Pulmonary artery endothelial cell (primary cell): ENCODE measurements at places on chromosomes 1 and 21. TPM values are rescaled to one million over a fixed set of nuclear protein-coding genes. Genes with fewer than 3 reads are reported as not detected.

DNA sequence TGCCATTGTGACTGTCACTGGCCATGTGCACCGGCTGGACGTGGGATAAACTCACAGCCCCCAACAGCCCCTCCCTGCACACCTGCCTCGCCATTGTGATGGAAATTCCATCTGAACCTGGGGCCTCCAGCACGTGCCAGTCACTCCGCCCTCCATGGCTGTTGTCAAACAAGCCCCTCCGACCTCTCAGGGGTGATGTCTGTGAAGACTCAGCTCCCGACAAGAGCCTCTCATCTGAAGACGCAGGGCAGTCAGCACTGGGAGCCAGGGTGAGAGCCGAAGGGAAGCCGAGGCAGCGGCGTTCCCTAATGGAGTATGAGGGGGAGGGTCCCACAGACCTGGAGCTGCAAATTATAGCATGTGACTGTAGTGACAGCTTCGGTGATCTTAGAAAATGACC, 1.4 kb upstream of the KRTAP10-2 start:
- DNase-seq: no peak

DNA sequence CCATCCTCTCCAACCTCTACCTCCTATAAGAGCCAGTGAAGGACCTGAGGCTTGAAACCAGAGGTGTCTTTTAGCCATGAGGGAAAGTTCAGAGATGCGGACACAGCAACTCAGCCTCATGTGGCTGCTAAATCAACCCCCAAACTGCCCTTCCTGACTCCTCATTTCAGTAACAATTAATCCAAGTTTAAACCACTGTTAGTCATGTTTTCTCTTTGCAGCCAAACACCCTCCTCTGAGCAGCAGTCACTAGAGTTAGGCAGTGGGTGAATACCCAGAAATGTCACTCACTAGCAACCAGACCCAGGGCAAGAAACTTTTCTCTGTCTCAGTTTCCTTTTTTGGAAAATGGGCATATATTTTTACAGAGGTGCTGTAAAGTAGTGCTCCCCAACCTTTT, 71.2 kb downstream of the KCNJ15 start:
- no peak for DNase-seq

GRCh38 chr1:219528633-219529032, 84.3 kb downstream of the ZC3H11B start:
- DNase-seq: no peak

GRCh38 chr1:30106125-30106524, 617.3 kb downstream of the MATN1 start:
- no peak for DNase-seq

DNA sequence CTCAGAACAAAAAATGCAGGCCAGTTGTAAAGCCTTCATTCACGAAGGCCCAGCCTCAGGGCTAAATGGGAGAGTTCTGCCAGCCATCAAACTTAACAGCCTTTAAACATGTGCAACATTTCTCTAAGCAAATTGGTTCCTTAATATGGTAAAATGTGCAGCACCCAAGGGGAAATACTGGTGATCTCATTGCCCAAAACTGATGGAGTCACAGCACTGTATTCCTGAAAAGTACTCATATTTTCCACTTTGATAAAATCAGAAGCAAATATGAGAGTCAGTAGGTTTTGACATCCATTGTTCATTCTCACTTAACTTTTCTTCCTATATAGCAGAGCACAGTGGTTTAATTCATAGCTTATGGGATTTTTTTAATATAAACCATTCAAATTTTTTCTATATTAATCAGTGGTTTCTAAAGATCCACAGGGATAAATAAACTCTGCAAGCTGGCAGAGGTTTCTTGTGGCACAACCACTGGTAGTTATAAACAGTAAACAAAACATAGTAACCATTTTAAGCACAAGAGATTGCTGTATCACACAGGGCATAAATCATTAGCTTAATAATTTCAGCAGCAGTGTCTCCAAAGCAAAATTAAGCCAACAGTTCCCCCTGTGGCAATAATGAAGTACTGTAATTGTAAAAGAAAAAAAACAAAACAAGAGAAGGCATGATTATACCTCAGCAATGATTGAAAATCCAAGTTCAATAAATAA, 106.9 kb upstream of the LYPLAL1 start:
- peak; percentile 19 for DNase-seq

DNA sequence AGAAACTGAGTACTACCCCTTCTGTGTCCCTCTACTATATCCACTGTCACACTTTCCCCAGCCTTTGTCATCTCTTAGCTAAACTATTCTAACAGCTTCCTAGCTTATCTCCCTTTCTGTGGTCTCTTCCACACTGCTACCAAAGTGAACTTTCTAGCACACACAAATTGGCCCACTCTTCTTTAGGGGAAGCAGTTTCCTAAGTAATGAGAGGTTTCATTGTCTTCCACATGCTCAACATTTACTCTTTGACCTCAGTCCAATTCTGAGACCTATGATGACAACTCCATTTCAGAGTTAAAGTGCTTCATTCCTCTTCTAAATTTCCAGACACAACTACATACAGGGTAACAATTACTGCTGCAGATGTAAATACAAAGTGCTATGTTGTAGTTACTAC, 32.9 kb downstream of the SCYL3 start:
- DNase-seq: no peak

DNA sequence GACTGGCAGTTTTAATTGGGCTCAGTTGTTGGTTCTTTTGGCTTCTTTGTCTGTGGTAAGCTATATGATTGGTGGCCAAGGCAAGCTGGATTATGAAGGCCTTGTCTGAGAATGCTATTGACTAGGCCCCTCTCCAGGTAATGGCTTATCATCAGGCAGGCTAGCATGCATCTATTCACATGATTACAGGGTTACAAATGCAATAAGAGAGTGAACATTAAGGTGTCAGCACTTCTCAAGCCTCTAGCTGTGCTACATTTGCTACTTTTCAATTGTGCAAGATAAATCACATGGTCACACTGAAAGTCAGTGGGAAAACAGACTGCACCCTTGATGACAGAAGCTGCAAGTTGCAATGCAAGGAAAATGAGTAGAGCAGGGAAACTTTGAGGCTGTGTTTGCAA, 550.9 kb upstream of the TMPRSS15 start:
- no peak for DNase-seq

- no peak for DNase-seq
Observed at GRCh38 chr1:29119121-29119929, 4.4 kb downstream of the TMEM200B start.

DNA sequence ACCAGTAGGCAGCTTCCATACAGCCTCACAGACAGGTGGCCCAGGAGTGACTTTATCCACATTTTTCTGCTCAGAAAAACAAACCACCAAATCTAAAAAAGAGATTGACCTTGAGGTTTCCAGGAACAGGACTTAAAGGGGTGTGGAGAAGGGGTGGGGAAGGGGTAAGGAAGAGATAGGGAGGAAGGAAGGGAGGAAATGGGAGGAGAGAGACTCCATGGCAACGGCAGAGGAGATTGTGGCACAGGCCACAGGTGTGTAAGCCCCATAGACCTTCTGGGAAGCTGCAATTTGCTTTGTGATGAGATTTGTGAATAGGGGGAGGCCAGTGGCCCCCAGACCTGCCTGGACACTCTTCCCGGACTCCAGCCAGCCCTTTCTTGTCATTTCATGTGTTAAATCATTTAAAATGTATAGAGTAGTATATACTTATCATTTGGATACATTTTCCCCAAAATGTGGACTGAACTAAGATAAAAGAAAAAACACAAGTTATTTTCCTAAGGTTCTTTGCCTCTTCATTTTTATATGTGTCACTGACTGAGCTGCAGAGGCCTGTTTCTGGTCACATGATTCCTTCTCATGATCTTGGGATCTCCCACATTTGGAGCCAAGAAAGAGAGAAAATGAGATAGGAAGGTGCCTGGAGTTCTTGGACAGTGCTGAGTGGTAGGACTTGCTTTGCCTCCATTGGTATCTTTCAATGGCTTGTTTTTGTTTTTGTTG, 55.5 kb downstream of the CLIC6 start:
- DNase-seq: no peak

DNA sequence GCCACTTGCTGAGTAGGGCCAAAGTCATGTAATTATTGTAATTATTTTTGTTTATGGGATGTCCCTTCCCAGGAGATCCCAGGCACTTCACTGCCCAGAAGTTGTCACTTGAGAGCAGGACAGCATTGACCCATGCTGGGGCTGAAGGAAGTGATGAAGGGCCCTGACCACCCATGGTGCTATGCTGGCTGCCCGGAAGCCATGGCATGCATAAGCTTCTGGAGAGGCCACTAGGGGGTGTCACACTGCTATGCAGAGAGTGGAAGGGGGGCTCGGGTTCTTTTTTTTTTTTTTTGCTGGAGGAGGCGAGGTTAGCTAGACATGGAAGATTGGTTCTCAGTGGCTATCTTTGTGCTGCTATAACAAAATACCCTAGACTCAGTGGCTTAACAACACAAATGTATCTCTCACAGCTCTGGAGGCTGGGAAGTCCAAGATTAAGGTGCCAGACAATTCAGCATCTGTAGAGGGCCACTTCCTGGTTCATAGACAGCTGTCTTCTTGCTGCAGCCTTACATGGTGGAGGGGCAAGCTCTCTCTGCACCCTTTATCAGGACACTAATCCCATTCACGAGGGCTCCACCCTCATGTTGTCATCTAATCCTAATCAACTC, 84.9 kb downstream of the CNIH3 start:
- DNase-seq: no peak

GRCh38 chr1:33007190-33008050, 29.3 kb downstream of the AK2 start:
- peak; percentile 63 for DNase-seq

DNA sequence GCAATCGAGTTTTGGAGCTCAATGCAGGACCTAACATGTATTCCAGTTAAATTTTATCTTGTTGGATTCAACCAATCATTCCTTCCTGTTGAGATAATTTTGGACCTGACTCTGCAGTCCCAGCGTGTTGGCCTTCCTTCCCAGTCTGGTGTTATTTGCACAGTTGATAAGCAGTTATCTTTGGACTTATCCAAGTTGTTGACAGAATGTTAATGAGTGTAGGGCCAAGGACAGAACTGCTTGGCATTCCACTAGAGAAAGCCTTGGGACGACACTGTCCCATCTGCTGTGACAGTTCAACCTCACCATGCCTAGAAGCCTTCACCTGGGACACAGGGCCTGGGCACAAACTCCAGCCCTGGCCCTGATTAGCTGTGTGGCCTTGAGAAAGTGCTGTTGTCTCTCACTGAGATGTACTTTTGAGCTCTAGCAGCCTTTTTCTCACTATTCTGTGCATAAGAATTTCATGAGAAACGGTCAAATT, 104.1 kb upstream of the SLC25A33 start:
- no peak for DNase-seq

The ILF2 gene
- total RNA-seq: 295 and 331 TPM in 2 replicates

The C2CD2 gene
- total RNA-seq: 35.1 and 51.1 TPM in 2 replicates

The NFIA gene
- 9.3 and 10.2 TPM in 2 replicates for total RNA-seq

The NHLH1 gene
- total RNA-seq: under 0.01 TPM in 1 of 2 replicates, not detected in the other

The MED8 gene
- 44.1 and 60.8 TPM in 2 replicates for total RNA-seq

The SPRR5 gene
- total RNA-seq: not detected in 2 replicates

The TMEM125 gene
- total RNA-seq: not detected in 2 replicates

The CAMK2N1 gene
- 10.3 and 10.9 TPM in 2 replicates for total RNA-seq

The TRABD2B gene
- total RNA-seq: not detected in 2 replicates

The CRB1 gene
- total RNA-seq: not detected in 2 replicates
